Stimulated activated CD4-positive, alpha-beta T cell treated with anti-CD3 and anti-CD28 coated beads, Interleukin-2, amount 100 ng/mL, for 48 hours (primary cell): ENCODE measurements at places on chromosomes 7 and 10.

DNA sequence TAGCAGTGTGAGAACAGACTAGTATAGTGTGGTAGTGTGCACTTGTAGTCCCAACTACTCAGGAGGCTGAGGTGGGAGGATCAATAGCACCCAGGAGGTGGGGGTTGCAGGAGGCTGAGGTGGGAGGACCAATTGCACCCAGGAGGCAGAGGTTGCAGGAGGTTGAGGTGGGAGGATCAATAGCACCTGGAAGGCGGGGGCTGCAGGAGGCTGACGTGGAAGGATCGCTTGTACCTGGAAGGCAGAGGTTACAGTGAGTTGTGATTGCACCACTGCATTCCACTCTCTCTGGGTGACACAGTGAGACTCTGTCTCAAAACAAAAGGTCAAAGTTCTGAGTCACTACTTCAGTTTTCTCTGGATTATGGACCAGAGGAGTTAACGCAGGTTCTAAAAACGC, 22.6 kb upstream of the DIP2C start:
- no peak for DNase-seq

- no peak for DNase-seq
Observed at GRCh38 chr7:3218411-3219225, 82.4 kb upstream of the SDK1 start.

- no peak for DNase-seq
Observed at GRCh38 chr7:41755096-41755495, 52.2 kb upstream of the INHBA start.

DNA sequence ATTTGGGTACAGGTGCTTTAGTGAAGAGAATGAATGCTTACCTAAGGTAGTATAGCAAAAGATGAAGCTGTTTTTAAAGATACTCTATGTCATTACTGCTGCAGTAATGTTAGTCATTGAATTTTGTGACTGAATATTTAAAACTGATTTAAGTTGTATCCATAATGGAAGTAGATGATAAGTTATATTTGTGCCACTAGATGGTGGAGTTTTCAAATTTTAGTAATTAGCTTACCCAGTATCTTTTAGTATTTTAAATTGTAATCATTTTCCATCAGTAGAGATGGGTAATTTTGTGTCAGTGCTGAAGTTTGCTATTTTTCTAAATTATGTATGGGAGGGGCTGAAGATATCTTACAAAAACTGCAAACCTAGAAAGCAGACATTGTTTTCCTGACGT, 25.2 kb downstream of the HBP1 start:
- DNase-seq = no peak

DNA sequence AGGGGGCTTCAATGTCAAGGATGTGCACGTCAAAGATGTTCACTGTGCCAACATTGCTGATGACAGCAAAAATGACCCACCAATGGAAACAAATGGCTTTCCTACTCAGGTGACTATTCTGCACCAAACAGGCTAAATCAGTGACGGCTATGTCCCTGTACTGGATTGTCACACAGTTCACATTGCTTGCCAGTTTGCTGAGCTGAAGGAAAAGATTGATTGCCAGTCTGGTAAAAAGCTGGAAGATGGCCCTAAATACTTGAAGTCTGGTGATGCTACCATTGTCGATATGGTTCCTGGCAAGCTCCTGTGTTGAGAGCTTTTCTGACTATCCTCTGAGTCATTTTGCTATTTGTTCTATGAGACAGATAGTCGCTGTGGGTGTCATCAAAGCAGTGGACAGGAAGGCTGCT, 202.2 kb upstream of the ETV1 start:
- DNase-seq = no peak

DNA sequence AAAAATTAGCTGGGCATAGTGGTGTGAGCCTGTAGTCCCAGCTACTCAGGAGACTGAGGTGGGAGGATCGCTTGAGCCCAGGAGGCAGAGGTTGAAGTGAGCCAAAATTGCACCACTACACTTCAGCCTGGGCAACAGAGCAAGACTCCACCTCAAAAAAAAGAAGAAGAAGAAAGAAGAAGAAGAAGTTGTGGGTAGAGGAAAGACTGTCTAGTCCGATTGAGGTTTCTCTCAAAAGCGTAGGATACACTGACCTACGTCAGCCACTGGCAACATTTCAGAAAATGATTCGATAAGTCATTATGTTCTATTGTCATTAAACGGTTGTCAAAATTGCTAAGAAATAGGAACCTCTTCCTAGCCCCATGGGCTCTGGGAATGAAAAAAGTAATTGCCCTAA, 22.3 kb upstream of the RHBDD2 start:
- DNase-seq = no peak

- DNase-seq = no peak
Observed at GRCh38 chr10:118045158-118045836, 1.4 kb downstream of the RAB11FIP2 start.

- no peak for DNase-seq
Observed at GRCh38 chr7:129657363-129657762, 45.8 kb downstream of the NRF1 start.

GRCh38 chr10:68330852-68331454, 911 bp upstream of the HNRNPH3 start:
- DNase-seq = peak; percentile 11

GRCh38 chr7:115229401-115230105, 307.7 kb downstream of the MDFIC start:
- no peak for DNase-seq

- DNase-seq = no peak
Observed at GRCh38 chr7:134941185-134941900, 45.0 kb upstream of the AGBL3 start.

- no peak for DNase-seq
Observed at GRCh38 chr7:93044147-93044810, 73.5 kb downstream of the SAMD9 start.

DNA sequence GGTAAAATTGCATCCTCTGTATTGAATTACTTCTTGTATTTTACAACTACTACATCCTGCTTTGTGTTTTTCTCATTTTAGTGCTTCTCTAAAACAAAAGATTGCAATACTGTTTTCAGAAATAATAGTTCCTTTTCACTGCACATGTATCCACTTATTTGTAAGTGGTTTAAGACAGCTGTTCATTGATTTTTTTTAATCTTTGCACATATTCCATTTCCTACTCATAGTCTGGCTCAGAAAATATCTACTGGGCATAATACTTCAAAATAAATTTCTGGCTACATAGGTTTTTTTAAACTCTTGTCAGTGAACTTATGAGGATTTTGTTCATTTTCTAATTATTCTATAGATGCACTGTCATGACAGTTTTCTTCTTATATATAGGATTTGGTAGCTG, 54.8 kb downstream of the SND1 start:
- no peak for DNase-seq

DNA sequence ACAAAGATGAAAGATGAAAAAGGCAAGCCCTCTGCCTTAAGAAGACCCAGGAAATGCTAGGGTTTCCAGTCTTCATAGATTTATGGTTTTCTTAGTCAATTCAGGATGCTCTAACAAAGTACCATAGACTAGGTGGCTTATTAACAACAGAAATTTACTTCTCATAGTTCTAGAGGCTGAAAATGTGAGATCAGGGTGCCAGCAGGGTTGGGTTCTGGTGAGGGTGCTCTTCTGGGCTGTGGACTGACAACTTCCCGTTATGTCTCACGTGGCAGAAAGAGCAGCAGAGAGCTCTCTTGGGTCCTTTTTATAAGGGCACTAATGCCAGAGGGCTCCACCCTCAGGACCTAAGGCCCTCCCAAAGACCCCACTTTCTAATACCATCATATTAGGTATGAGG, 23.7 kb downstream of the ELMO1 start:
- DNase-seq = no peak

- DNase-seq = peak; percentile 10
Observed at GRCh38 chr10:5971315-5971832, 6.0 kb downstream of the IL15RA start.

GRCh38 chr7:64630496-64630895, 35.4 kb upstream of the ZNF107 start:
- no peak for DNase-seq

DNA sequence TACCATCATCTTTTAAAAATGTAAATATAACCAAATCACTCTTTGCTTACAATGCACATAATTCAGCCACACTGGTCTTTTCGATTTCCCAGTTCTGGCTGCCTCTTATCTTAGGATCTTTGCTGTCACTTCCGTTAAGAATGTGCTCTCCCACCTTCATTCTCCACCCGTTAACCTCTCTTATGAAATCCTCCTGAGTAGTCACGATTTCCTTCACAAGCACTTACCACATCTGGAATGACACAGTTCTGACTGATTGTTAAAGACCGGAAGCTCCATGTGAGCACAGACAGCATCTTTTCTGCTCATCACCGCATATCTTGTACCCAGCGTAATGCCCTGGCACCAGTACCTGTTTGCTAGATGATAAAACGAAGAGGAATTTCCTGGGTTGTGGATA, 84.3 kb downstream of the CUL2 start:
- DNase-seq = no peak

DNA sequence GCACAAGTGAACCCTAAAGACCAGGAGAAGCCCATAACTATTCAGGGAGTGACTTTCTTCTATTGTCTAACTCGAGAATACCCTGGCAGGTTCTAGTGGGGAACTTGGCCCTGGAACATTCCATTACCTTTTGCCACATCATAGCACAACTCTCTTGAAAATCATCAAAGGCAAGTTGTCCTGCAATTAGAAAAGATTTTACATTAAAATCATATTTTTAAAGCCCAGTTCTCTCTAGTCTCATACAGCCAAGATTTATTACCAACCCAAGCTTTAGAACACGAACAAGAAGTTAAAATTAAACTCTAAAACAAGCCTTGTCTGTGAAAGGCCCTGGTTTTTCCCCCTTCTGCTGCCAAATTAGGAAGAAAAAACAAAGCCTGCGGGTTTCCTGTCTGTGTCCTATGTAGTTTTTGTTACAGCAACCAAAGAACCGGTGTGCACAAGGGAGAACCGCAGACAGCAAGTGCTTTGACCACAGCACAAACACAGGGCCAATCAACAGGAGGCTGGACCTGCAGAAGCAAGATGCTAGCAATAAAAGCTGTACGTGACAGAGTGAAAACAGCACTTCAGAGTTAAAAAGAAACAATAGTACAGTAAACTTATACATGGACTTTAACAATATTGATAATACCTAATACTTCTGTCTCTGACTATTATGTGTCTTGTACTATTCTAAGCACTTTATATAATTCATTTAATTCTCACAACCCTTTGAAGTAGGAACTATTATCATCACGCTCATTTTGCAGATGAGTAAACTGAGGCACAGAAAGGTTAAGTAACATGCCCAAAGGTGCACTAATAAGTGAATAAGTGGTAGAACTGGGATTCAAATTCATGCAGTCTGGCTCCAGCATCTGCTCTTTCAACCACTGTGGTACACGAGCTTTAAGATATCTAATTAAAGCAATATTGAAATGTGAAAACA, 65.8 kb downstream of the STK17A start:
- DNase-seq = no peak

GRCh38 chr10:92238586-92239098, 52.2 kb downstream of the CPEB3 start:
- no peak for DNase-seq

DNA sequence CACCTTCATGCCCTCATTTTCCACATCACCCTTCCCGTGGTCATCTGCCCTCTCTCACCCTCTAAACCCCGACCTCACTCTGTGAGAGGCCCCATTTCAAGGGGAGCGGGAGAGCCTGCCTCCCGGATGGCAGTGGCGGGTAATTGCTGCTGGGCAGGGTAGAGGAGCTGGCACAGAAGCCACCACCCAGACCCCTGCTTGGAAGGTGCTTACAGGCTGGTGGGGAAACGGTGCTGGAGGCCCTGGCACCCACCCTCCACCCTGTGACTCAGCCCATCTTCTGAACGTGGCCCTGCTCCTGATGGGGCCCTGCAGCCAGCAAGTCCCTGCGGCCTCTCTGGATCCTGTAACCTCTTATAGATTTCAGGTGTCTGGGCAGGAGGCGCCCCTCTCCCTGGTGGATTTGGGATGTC, 10.6 kb upstream of the PWWP2B start:
- no peak for DNase-seq

- DNase-seq = no peak
Observed at GRCh38 chr7:27148031-27148755, 619 bp upstream of the HOXA6 start.

GRCh38 chr10:43350156-43350555, 21.3 kb upstream of the FXYD4 start:
- no peak for DNase-seq

GRCh38 chr7:91325726-91326125, 61.5 kb downstream of the FZD1 start:
- no peak for DNase-seq

- DNase-seq = no peak
Observed at GRCh38 chr10:64344211-64344610, 823.0 kb downstream of the REEP3 start.

DNA sequence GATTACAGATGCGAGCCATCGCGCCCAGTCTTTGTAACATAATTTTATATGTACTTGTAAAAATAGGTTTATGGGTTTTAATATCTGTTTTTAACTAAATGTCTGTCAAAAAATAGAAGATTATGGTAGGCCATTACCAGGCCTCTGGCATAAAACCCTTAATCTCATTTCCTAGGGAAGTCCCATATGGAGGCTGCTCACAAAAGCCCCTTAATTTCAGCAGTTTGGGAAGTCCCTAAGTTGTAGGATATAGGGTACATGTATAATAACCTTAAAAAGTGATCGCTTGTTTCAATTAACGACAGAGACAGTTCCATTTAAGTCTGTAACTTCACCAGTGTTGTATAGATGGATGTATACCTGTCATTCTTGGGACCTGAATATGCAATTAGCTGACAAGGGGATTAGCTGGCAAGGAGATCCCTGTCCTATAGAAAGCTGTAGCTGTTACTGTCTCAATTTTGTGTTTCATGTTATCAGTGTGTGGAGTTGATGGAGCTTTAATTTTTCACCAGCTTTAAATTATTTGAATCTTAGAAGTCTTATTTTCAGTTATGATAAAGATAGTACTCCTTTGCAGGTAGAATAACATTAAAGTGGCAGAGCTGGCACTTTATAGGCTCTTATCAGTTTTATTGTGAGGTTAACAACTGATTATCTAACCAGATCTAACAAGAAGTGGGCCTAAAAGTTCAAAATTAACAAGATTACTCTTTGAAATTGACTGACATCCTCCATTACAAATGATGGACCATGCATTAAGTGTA, 10.5 kb downstream of the TRIM24 start:
- DNase-seq = no peak

DNA sequence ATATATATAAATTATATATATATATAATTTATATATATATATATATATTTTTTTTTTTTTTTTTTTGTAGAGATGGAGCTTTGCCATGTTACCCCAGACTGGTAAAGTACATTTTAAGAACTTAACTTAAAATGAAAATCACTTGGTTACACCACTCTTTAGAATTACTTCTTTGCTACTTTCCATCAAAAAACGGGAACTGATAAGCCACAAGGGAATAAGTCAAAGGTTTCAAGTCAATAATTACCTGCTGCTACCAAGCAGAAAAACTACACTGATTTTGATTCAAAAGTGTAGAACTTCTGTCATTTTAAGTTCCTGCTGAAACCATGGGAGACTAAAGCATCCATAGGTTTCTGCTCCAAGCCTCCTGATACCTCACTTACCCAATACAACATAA, 12.2 kb downstream of the PPA1 start:
- no peak for DNase-seq
